T-helper 22 cell (primary cell): ENCODE measurements at places on chromosomes 13 and 19.

DNA sequence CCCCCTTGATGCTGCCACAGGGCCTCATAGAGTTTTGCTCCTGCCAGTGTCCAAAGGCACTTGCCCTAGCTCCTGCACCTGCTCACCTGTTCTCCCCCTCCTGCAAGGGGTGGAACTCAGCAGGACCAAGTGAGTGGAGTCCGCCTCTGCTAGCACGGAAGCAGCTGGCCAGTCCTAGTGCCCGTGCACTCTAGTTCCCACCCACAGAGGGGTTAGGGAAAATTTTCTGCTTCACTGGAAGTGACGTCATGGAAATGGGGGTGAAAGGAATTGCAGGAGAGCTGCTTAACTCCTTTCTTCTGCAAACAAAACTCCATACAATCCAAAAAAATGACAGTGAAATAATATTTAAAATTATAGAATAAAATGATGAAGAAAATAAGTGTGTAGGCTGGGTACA, 609.7 kb upstream of the SLITRK1 start:
- no peak for DNase-seq

DNA sequence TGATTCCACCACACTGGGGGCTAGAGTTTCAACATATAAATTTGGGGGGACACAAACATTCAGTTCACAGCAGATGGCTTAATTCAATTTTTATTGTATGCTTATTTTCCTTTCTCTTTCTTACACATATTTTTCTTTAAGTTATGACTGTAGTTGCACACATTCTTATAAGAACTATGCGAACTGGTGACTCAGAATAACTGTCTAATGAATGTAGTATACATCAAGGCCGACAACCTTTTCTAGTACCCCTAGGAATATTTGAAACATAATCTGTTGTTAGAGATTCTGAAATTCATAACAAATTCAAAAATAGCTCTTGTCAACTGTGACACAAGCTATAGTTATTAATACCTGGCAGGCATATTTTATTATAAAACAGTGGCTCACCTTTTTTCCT, 695.6 kb downstream of the PCDH9 start:
- no peak for DNase-seq

DNA sequence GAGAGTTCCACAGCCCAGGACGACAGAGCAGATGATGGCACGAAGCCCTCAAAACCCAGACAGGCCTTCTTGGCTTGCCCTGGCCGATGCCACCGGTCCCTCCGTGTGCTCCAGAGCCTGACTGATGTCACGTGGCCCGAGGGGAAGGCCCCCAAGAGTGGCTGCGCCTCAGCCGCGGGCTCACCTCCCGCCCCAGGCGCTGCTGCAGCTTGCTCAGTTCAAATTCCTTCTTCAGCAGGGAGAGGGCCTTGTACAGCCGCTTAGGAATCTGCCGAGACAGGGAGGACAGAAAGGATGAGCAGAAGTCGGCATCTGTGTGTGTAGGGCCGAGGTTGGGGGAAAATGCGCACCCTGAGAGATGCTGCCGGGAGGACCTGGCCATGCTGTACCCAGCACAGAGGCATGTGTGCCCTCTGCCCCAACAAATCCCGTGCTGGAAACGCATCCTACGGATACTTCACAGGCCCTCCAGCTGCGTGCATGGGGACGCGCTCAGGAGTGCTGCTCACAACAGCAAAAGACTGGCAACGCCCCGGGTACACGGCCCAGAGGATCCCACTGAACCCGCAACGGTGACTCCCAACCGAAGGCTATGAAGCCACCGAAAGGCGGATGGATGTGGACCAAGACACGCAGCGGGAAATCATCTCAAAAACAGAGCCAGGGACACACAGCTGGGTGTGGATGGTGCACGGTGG, 12.9 kb downstream of the LONP1 start:
- no peak for DNase-seq

- no peak for DNase-seq
Observed at GRCh38 chr13:20491926-20492435, 33.7 kb downstream of the CRYL1 start.

DNA sequence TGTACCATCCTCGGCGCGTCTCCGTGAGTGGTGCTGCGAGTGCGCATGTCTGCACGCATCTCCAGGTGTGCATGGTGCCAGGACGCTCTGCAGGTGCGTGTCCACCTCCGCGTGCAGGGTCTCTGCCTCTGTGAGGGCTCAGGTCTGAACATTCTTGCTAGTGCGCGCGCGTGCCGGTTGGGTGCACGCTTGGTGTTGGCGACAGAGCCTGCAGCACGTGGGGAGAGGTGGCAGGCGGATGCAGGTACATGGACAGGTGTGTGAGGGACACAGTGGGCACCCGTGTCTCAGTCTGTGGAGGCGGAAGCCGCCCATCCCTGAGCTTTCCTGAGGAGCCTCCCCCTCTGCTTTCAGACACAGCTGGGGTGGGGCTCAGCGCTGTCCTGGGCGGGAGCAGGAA, 4.9 kb upstream of the OR10H2 start:
- DNase-seq = no peak

GRCh38 chr19:36266375-36266961, 51.6 kb downstream of the ZNF146 start:
- no peak for DNase-seq

GRCh38 chr19:14818588-14818987, 16.4 kb downstream of the OR7A5 start:
- DNase-seq = no peak

DNA sequence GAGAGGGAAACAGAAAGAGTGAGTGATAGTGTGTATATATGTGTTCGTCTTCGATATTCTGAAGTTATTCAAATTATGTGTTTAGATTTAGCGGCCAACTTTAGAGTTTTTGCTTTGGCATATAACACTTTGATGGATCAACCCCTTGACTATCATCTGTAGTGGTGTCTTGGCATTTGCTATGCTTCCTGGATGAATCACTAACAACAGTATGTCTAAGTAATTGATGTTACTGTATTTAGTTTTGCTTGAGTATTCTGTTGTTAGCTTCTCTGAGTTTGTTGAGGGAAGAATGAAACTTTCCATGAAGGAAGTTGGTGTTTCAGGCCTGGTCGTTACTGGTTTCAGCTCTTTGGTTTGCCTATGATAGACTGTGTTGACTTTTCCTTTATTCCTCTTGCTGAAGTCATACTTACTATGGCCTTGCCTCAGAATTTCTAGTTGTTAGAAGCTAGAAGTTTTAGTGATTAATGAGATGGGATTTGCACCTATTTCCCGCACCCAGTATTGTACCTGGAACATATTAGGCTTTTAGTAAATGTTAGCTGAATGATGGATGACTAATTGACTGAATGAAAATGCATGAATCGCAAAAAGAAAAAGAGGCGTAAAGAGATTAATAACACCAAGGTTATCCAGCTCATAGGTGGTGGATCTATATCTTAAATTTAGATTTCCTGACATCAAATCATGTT, 20.7 kb downstream of the NDFIP2 start:
- no peak for DNase-seq

GRCh38 chr13:30381049-30381448, 41.2 kb upstream of the UBE2L5 start:
- DNase-seq = no peak

DNA sequence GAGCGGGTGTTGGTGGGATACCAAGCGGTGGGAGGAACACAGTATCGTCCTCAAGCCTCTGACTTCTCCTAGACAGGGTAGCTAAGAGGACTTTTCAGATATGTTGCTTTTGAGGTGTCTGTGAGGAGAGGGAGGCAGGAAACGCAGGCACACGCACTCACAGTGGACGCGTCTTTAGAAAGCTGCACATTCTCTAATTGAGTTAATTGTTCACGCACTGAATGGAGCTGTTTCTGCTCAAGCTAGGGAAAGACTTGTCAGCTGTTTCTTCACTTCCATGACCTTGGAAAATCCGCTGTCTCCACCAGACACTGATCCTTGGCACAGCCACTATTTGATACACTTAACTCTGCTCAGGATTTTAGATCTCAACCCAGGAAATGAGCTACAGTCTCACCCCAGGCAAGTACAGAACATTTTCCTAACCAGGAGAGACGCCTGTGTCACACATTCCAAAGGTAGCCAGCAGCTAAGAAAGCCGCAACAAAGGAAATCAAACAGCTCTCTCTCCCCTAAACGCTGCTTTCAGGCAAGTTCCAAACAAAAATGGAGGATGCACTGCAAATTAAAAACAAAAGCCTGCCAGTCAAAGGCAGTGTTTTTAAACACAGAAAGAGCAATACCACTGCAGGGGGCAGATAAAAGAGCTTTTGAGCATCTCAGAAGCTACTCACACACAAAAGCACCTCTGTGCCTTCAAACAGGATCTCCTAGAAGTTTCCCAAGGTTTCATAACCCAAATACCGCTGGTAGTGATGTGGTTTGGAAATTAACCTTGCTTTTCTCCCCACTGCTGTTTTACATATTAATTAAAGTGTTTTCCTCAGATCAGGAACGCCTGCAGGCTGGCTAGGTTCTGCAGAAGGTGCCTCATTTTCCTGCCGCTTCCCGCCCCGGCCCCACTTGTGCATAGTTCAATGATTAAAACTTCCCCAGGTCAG, 57.3 kb downstream of the IRS2 start:
- DNase-seq = no peak

- DNase-seq = no peak
Observed at GRCh38 chr19:42469311-42470235, 26.8 kb upstream of the CXCL17 start.

DNA sequence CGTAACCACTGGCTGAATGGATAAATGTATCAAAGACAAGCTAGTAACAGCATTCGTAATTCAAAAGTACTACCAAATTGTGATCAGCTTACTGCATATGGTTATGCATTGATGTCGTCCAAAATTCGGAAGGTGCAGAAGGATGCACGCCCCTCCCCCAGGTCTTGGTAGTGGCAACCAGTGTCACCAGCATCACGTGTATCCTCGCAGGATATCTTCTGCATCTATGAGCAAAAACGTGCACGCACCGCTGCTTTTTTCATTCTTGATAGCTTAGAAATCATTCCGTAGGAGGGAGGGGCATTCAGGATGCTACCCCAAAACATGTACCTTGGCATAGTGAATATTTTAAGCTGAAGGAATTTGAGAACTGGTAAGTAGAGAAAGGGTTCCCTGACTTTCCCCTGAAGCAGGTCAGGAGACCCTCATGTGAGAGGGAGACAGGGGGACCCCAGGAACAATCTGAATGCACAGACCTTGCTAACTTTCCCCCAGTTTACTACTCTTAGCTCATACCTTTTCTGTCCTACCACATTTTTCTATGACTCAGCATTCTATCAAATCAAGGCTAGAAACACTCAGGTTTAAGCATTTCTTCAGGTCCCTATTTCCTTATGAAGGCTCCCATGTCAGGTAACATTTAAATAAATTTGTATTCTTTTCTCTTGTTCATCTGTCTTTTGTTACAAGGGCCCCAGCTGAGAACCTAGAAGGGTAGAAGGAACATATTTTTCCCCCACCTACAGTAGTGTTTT, 61.2 kb upstream of the TM9SF2 start:
- DNase-seq = no peak

DNA sequence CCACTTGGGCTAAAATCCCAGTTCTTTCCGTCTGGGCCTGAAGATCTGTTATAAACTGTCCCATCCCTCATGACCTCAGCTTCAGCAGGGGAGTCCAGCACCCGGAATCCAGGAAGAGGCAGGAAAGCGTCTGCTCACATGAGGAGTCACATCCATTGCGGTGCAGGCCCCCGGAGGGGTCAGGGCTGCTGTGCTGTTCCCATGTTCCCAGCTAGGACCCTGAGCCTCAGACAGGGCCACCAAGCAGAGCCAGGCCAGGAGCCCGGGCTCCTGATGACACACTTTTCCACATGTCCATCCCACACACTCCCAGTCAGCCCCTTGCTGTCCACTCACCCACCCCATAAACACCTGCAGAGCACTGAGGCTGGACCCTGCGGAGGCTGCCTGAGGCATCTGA, 45.3 kb upstream of the VSTM2B start:
- DNase-seq = no peak

DNA sequence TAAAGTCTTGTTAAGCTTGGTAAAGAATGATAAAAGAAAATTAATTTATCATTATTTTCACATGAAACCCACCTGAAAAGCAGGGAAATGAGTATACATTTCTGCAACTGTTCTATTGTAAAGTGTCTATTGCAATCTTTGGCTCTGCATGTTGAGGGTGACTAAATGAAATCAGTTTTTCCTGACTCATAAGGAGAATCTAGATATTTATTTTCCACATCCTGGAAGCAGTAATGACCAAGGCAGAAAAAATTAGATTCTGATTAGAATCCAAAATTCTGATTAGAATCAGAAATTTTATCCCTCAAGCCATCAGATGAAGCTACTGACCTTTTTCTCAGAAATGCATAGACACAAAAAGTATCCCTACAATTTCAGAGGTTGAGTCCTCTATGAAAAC, 178.4 kb downstream of the MYO16 start:
- no peak for DNase-seq

DNA sequence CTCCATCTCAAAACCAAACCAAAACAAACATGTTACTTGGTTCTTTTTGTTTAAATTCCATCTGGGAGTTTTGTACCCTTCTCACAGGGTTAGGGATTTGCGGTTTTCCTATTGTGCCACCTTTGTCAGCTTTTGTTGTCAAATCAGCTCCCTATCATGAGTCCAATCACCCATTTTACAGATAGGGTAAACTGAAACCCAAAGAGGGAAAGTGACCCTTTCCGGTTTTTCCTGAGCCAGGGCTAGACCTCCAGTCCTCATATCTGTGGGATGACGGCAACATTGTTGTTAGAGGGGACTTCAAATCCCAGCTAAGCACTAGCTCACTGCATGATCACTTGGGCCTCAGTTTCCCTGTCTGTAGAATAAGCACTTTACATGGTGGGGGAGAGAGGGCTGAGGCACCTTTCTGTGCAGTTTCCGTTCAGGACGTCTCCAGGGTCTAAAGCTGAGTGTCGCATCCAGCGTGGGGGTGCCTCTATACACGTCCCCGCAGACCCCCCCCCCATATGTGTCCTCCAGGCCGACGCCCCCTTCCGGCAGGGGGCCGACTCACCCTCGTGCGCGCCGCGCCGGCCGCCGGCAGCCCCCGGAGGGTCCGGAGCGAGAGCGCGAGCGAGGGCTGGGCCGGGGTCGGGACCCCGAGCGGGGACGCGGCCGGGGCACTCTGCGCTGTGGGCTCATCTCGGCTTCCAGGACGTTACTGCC, 3.9 kb downstream of the CCDC194 start:
- no peak for DNase-seq

DNA sequence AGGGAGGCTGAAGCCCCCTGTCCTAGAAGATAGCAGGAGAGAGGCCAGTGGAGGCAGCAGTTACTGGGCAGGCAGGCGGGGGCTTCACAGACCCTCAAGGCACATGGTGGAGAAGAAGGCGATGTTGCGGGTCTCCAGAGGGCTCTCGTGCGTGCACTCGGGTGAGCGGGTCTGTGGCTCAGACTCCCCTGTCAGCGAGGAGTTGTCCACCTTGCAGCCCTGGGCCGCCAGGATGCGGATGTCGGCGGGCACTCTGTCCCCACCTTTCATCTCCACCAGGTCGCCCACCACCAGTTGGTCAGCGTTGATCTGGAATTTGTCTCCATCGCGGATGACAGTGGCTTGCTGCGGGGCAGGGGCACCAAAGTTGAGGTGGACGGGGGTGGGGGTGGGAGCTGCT, 3.2 kb downstream of the ATP4A start:
- no peak for DNase-seq

GRCh38 chr13:50453188-50453587, 390.3 kb downstream of the DLEU7 start:
- no peak for DNase-seq
